ENCODE measurements at places on chromosomes 6 and 20. TPM values are rescaled to one million over a fixed set of nuclear protein-coding genes. Genes with fewer than 3 reads are reported as not detected.

The PERP gene
- 21.6 TPM for total RNA-seq

The CST4 gene
- not detected for total RNA-seq

The TUBB1 gene
- not detected for total RNA-seq

DNA sequence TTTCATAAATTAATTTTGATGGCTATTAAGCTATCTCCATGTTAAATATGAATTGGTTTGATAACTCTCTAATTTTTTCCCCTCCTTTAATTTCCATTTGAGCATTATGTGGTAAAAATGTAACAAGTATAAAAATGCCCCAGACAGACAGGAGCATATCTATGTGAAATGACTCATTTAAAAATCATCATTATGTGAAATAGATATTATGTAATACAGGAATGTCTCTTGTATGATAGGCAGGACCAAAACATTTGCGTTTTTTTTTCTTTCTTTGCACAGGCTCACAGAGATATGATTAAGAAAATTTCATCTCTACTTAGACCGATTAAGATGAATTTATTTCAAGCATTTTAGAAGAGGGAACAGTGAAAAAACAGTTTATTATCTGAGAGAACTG lies 95.8 kb downstream of the AKAP7 start:
- no peak for DNase-seq

- peak; percentile 94 for DNase-seq
Measured at GRCh38 chr20:51563486-51564332, 21.2 kb upstream of the NFATC2 start.

DNA sequence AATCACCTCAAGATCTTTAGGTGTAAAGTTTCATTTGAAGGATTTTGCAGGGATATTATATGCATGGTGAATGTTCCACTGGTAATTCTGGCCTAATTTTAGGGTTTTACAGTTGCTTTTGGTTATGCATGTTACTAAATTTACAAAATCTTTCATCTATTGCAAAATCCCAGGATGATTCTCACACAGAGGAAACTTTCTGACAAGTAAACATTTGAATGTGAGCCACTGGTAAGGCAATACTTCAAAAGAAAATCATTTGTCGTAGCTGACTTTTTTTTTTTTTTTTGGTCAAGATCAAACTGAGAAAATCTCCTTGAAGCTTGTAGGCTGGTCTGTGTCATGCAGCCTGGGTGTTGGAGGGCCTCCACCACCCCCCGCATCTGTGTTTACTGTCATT lies 141.9 kb upstream of the EXOC2 start:
- no peak for DNase-seq
